ENCODE measurements at places on chromosomes 7 and 10.

GRCh38 chr10:93199191-93199751, 125.6 kb downstream of the CYP26A1 start:
- DNase-seq: peak; percentile 76

DNA sequence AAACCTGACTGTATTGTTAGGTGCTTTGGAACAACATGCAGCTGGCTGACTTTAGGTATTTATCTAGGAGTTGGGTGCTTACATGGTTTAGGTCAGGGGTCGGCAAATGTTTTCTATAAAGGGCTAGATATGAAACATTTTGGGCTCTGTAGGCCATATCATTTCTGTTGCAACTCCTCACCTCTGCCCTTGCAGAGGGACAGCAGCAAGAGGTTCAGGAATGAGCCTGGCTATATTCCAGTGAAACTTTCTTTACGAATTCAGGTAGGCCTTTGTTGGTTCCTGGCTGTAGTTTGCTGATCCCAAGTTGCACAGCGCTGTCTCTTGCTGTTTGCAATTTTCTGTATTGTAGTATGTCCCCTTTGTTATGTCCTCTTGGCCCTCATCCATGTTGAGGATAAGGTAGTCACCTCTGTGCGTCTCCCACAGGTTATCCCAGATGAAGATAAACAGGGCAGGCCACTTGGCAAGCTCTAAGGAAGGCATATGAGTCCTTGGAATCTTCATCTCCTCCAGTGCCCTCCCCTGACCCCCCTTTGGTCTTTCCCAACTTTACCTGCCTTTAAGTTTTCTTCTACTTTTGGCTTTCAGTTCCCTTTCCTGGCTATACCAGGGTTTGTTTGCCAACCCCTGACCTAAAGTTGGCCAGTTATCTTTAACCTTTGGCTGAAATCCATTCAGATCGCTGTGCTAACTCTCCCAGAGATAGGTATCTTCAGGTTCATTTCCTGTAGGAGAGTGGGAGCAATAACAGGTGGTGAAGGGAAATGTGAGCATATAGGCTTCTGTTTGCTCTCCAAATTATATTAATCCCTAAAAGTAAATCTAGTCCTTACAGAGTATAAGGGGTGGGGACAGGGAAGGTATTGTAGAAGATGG, 36.1 kb downstream of the SGPL1 start:
- no peak for DNase-seq

- DNase-seq: no peak
Observed at GRCh38 chr7:147798001-147798400, 792.6 kb upstream of the C7orf33 start.

DNA sequence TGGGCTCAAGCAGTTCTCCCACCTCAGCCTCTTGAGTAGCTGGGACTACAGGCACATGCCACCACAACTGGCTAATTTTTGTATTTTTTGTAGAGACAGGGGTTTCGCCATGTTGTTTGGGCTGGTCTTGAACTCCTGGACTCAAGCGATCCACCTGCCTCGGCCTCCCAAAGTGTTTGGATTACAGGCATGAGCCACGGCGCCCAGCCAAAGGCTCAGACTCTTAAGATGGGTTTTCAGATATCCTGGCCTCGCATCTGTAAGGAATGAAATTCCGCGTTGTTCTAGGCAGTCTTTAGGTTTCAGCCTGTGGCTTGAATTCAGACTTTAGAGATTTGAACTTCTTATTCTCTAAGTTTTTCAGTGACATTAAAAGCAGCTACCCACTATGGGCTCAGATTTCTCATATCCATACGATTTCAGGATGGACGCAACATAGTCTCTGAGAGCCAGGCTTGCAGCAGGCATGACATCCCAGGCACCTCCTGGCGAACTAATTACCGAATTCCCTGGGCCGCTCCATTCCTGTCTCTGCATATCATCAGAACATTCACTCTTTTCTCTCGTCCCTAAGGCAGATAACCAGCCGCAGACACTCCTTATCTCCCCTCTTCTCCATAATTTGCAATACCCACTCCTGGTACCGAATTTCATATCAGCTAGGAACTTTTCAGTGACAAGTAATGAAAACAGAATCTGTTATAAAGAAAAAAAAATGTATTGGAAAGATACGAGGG, 29.7 kb downstream of the IL15RA start:
- no peak for DNase-seq

GRCh38 chr10:33483124-33483815, 148.8 kb upstream of the NRP1 start:
- no peak for DNase-seq

GRCh38 chr7:133099633-133100286, 17.9 kb upstream of the CHCHD3 start:
- no peak for DNase-seq

- no peak for DNase-seq
Observed at GRCh38 chr10:78784546-78784945, 284.2 kb upstream of the ZMIZ1 start.

DNA sequence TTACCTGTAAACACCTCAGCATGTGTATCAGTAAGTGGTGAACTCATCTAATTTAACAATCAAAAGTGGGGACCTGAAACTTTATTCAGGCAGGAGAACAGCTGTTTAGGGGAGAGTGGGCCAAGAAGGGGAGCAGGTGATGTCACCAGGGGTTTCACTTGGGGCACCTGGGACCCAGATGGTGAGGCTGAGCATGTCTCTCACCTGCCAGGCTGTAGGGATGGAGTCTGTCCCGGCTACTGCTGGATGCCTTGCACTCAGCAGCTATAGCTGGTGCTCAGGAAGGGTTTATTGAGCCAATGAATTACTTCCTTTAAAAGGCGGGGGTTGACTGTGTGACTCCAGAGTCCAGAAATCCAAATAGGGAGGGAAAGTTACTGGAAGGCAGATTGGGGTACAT, 23.0 kb downstream of the CDH23 start:
- DNase-seq: no peak

DNA sequence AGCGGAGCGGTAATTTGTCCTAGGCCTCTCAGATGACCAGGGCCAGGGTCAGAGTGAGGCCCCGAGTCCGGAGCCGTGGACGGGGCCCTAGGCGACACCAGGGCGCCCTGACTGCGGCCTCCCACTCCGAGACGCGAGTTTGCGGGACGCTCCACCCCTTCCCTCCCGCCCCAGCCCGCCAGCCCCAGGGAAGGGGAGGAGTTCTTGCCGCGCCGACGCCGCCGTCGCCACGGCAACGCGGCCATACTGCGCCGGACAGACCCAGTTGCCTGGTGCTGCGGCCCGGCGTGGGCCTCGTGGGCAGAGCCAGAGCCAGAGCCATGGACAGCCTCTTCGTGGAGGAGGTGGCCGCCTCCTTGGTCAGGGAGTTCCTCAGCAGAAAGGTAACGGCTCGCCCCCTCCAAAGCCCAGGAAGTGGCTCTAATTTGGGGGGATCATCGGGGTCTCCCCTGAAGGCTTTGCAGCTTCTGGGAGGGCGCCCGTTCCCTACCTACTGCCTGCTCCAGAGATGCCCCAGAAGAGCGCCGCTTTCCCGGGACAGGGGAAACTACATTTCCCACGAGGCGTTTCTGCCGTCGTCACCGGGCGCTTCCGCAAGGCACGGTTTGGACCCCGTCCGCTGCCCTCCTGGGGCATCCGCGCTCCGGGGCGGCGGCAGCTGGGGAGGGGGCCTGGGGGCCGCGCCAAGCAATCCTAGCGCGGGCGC, at the start of gene MINDY4:
Gene MINDY4, plus strand, starts transcription at position 244 of the 706 bp plus-strand sequence. Its CDS starts 77 bp downstream, at position 321.
- peak; percentile 91 for DNase-seq

GRCh38 chr10:11167233-11167966, 149.7 kb downstream of the CELF2 start:
- DNase-seq: no peak

GRCh38 chr10:129756912-129757901, 206.9 kb downstream of the EBF3 start:
- DNase-seq: peak; percentile 62

GRCh38 chr10:84987039-84987438, 658.6 kb downstream of the CCSER2 start:
- DNase-seq: no peak

- no peak for DNase-seq
Observed at GRCh38 chr7:129626896-129627295, 15.4 kb downstream of the NRF1 start.

- DNase-seq: peak; percentile 77
Observed at GRCh38 chr10:34814223-34814912, 728 bp downstream of the PARD3 start.

DNA sequence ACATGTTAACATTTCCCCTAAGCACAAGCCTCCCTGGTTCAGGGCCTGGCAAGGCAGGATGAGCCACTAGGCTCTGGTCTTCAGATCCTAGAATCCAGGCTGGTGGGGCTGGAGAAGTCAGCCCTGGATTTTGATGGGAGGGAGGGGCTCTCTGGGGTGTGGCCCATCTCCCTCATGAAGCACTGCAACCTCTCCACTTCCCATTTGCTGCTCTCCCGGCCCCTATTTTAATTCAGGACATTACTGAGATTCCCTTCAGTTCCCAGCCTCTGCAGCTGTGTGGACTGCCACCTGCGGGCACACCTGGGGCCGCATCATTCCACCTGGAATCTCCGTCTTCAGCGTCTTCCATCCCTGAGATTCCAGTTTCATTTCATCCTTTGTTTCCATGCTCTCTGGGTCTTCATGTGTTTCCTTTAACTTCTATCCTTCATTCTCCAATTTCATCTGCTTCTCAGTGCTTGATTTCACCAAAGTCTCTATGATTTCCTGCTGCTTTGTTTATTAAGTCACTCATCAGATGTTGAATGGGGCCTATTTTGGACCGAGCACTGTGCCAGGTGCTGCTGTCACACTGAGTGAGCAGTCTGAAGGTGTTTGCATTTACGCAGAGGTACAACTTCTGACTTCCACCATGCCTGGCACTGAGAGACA, 253.6 kb downstream of the WDR37 start:
- no peak for DNase-seq

- no peak for DNase-seq
Observed at GRCh38 chr7:90455163-90456030, 14.0 kb upstream of the PTTG1IP2 start.

DNA sequence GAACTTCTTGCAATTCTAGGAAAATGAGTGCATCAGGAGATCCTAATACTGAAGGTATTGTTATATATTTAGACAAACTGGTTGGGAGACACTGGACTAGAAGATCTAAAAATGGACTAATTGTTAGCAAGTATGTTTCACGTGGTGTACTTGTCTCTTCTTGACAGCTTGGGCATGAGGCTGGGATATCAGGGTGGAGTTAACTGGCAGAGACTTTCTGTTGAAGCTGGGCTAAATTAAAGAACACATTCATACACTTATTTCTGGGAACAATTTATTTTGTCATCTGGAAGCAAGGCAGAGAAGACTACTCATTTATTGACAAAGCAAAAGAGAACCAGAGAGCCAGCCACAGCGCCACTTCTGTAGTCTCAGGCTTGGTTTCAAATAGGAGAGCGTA, 25.9 kb downstream of the TYW1 start:
- no peak for DNase-seq

DNA sequence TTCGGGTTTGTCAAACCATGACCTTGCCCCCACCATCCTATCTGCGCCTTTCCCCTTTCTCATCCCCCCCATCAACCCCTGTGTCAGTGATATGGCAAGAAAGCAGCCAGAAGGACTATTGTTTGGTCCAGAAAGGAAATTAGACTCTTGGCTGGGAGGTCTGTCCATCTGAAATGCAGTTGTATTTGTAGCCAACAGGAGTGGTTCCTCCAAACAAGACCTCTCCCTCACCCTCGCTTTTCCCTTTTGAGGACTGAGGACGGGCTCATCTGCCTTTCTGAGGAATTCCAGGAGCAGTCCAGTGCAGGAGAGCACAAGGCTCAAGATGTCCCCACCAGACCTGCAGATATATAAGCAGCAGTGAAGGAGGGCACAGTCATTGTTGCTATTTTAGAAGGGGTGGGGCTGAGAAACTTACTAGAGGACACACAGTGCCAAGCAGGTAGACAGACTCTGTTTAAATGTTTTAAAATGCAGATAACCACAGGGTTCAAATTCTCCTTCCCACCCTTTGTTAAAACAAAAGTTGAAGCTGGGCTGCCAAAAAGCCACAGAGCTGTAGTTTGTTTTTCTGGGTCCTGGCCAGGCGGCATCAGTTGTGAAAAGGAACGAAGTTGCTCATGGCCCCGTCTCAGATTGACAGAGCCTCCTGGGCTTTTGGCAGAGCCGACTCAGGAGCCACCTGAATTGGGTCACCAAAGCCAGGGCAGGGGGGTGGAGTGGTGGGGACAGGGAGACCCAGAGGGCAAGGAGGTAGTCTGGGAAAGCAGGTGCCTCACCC, 37.3 kb downstream of the CYP17A1 start:
- no peak for DNase-seq

GRCh38 chr7:21616091-21616490, 73.3 kb downstream of the DNAH11 start:
- DNase-seq: no peak
